ENCODE measurements at places on chromosomes 6 and 20.
A peak's percentile ranks its signal among the peaks of the same experiment; 100 is the strongest.

DNA sequence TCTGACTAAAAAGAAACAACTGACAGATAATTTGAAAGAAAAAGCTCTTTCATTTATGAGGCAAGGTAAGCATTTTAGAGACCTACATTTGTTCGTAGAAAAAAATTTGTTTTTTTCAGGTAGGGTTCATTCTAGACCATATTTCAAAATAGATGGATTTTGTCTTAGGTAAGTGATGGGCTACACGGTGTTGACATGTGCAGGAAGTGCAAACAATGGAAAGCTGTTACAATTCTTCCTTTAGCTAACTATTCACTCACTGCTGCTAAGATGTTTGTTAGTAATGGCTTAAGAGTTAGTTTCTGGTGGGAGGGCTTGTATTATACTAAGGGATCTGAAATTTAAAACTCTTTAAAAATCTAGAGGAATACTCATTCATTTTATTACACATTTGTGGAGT, 96.7 kb downstream of the CD109 start:
- DNase-seq, result no peak

DNA sequence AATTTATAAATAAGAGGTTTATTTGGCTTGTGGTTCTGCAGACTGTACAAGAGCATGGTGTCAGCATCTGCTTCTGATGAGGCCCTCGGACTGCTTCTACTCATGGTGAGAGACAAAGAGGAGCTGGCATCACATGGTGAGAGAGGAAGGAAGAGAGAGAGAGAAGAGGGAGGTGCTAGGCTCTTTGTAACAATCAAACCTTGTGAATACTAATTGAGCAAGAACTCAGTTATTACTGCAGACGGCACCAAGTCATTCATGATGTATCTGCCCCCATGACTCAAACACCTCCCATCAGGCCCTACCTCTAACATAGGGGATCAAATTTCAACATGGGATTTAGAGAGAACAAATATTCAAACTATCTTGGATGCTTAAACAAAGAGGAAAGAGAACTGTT, 6.3 kb upstream of the SIRPG start:
- no peak for DNase-seq

DNA sequence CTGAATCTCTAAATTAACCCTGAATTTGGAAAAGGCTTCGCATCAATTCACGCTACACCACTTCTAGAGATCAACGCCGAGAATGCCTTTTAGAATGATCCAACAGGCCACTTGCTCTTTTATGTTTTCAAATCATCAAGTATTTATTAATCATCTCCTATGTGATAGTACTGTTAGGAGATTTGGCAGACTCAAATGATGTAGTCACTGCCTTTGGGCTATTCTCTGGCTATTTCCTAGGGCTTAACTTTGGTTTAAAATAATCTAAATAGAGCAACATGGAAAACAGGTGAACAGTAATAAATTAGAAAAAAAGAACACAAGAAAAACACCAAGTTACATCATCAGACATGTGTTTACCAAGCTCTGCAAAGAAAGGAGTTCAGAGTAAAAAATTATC, 140.3 kb downstream of the TENT5A start:
- DNase-seq, result no peak

DNA sequence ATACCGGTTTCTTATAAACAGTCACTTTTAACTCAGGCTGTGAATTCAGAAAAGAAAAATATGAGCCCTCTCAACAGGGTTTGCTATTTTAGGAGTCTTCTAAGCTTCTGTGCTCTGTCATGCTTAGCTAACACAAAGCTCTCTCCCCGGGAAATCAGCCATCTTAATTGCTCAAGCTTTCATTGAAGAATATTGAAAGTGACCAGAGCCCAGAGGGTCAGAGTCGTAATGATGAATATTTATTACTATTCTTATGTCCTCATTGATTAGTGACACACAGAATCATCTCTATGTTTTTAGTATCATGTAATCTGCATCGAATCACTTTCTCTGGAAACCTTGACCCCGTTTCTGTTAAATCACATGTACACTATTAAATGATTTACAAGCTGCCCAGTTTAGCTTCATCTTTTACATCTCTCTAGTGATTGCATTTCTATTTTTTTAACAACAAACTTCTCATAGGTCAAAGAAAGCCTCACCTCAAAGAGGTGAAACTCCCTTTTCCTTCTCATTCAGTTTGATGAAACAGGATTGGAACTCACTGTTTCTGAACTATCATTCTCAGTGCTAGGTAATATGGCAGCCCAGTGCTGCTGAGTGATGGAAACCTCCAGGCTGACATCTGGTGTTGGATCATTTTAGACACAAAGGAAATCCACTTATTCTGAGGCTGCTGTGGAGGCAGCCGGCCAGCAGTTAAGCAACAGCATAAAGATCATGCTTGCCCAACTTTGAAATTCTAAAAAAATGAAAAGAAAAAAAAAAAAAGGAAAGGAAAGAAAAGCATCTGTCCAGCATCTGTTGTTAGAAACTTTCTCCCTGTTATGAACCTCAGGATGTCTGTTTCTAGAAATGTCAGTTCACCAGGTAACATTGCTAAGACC, 96.3 kb downstream of the RFPL4B start:
- DNase-seq, result no peak

DNA sequence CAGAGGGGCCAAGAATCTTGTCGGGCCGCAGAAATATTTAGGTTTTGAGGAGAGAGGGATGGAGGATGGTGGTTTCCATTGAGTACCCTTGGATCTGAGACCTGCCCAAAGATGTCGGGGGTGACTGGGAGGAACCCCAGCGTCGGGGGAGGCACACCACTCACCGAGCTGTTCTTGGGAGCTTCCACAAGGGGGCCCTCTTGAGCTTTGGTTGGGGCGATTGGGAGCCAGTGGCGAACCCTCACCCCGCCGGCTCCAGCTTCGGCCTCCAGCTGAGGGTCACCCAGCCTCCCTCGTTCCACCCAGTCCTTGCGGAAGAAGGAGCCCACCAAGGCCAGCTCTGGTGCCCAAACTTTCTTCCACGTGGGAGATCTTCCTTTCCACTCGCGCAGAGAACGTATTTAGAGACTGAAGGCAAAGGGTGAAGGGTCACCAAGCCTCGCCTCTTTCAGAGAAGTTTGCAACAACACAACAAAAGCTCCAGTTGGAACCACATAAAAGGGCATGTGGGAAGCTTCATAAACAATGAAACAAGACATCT, 33.6 kb downstream of the APCDD1L start:
- no peak for DNase-seq

GRCh38 chr6:4940416-4940815, 63.4 kb downstream of the RPP40 start:
- DNase-seq, result no peak

- DNase-seq, result no peak
Observed at GRCh38 chr6:160104821-160105517, 16.6 kb upstream of the SLC22A1 start.

DNA sequence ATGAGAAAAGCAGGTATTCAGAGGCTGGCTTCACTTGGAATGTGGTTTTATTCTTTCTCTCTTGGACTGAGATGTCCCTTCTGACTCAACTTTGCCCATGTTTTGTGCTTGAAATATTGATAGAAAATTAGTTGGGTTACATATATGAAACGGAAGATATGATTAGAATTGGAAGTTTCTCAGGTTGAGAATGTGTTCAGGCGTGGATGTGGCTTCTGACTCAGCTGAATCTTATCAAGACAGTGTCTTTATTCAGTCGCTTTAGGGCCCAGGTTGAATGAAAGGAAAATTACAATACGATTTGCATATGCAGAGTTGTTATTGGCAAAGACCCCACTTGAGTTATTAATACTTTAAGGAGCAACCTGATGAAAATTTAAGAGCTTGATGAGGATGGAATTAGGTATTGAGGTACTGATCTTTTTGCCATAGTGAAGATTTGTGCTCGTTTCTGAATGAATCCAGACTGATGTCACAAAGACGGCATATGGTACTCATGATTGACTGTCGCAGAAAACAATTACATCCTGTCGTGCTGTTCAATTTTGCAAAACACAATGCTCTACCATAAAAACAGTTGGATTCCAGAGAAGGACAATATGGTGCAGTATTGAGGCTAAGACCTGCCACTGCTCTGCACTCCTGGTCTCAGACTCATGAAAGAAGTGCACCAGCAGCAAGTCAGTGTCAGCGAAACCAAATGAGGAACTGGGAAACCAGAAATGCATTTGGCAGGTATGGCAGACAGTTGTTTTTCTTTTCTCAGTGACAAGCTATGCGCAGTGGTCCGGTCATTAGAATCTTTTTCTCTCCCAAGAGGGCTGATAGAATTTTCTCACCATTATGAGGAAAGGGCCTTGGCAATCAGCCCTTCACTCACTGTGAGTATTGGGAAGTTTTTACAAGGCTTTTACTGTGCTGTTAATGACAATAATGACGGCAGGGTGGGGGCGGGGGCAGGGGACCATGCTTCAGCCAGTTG, 158.3 kb downstream of the DOK5 start:
- no peak for DNase-seq

- DNase-seq, result no peak
Observed at GRCh38 chr6:62039605-62040004, 246.4 kb downstream of the KHDRBS2 start.

DNA sequence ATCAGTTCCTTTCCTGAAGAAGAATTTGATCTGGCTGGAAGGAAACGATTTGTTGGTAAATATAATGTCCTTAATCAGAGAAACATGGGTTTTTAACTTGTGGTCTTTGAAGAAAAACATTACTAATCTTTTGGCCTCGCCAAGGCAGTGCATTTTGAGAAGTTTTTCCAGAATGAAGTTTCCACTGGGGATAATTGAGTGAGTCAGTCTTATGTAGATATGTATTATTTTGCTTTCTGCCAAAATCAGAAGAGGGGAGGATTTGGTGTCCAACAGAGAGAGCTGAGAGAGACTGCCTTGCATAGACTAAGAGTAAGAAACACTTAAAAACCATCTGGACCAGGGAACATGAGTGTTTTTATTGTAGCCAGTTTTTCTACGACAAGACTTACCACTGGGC, 79.9 kb downstream of the FNDC1 start:
- no peak for DNase-seq

DNA sequence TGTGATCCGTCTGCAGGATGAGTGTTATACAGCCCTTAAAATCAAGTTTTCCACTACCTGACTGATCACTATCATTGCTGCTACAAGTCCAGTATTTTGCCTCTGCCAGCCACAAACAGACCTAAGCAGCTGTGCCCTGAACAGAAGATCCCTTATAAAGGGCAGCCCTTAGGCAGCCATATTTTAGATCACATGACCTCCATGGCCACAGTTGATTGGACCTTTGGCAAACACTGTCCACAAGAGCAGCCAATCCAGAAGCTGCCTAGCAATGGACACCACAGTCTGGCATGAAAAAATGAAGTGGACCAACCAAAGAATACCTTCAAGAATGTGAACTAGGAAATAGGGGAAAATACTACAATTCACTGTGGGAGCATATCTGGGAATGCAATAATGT, 50.8 kb downstream of the MC3R start:
- DNase-seq, result no peak

DNA sequence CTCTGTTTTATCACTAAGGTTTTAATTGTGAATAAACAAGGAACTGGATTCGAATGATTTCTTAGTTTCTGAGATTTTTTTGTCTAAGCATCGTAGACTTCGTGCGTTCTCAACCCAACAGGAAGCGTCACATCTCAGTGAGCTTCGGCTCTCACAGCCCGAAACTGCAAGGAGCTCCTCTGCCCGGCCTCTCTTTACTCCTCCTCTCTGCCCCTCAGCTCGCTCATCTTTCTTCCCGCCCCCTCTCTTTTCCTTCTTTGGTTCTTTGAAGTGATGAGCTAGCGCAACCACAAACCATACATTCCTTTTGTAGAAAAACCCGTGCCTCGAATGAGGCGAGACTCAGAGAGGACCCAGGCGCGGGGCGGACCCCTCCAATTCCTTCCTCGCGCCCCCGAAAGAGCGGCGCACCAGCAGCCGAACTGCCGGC, 480 bp upstream of the NT5E start:
- DNase-seq, result no peak

GRCh38 chr20:15449061-15449460, 1111.6 kb upstream of the FLRT3 start:
- DNase-seq, result no peak

- no peak for DNase-seq
Observed at GRCh38 chr20:10761786-10762185, 88.0 kb upstream of the JAG1 start.

- DNase-seq, result peak; percentile 18
Observed at GRCh38 chr6:52389626-52390360, 27.8 kb downstream of the PAQR8 start.

- DNase-seq, result no peak
Observed at GRCh38 chr6:128346569-128346968, 173.8 kb downstream of the PTPRK start.

DNA sequence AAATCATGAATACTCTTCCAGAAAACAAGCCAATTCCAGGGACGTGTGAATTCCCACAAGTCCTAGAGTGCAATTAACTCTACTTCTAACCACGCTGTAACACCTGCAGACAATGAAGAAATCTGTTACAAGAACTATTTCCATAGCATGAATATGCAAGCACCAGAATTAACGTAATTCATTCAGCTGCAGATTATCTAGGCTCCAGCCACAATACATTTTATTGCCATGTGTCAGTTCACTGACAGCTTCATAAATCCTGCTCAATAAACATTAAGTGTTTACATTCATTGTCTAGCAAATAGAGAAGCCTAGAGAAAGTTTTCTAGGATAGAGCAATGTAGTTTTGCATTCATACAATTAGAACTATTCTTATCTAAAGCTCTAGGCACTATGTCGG, 1348.5 kb downstream of the GRIK2 start:
- DNase-seq, result peak; percentile 59

GRCh38 chr6:168303982-168304751, 15.4 kb downstream of the DACT2 start:
- no peak for DNase-seq

GRCh38 chr20:51457533-51457932, 85.0 kb downstream of the NFATC2 start:
- DNase-seq, result no peak

DNA sequence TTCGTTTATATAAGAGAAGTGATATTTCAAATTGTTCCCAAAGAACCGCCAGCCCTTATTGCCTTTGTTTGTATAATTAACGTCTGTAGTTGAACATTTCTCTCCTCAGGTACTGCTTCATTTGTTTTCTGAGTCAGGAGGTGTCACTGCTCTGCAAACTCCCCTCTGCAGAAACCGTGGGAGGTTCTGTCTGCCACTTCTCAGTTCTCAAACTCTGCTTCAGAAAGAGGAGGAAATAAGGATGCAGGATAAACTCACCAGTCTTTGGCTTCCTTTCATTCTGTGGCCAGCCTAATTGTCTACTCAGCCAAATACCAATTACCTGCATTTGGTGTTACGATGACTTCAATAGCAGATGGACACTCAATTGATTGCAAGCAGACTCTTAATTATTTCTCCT, 149.8 kb downstream of the PAK5 start:
- DNase-seq, result no peak

DNA sequence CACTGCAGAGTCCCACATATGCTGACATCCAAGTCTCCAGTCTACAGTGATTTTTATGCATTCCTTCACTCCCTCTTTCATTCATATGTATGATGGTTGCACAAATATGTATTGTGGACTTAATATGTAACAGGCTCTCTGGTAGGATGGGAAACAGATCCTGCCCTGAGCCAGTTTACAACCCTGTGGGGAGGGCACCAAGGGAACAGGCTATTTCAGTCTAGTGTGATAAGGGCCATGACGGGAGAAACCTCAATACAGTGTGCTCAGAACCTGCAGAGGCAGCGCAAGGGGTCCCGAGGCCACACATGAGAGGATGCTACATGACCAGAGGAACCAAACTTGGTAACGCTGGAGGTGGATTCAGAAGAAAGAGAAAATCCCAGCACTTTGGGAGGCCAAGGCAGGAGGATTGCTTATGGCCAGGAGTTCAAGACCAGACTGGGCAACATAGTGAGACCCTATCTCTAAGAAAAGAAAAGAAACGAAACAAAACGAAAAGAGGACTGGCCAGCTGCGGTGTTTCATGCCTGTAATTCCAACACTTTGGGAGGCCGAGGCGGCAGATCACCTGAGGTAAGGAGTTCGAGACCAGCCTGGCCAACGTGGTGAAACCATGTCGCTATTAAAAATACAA, 249.8 kb upstream of the JARID2 start:
- no peak for DNase-seq
